ENCODE measurements at places on chromosomes 7 and 10. TPM values are rescaled to one million over a fixed set of nuclear protein-coding genes. Genes with fewer than 3 reads are reported as not detected.

The PLEKHS1 gene
- total RNA-seq = 6.2 TPM

The FAM25G gene
- not detected for total RNA-seq

The POM121L12 gene
- not detected for total RNA-seq

The CHAT gene
- total RNA-seq = 0.26 TPM

The PON3 gene
- total RNA-seq = 7.0 TPM

DNA sequence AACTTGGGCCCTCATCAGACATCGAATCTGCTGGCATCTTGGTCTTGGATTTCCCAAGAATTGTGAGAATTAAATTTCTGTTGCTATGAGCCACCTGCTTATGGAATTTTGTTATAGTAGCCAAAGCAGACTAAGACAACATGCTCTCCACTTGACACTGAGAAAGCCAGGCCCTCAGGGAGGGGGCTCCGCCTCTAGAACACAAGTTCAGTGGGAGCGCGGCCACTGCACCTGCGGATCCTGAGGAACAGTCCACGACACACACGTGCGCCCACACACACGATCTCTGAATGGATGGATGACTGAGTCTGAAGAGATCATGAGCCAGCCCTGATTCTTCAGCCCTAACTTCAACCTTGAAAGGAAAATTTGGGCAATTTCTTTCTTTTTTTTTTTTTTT is 73.7 kb downstream of the CTBP2 start:
- no peak overlapping the region for H3K4me3 ChIP-seq
- no peaks in the 10 kb centered on the region for H3K36me3 ChIP-seq
- H3K27me3 ChIP-seq = no peaks in the 10 kb centered on the region

DNA sequence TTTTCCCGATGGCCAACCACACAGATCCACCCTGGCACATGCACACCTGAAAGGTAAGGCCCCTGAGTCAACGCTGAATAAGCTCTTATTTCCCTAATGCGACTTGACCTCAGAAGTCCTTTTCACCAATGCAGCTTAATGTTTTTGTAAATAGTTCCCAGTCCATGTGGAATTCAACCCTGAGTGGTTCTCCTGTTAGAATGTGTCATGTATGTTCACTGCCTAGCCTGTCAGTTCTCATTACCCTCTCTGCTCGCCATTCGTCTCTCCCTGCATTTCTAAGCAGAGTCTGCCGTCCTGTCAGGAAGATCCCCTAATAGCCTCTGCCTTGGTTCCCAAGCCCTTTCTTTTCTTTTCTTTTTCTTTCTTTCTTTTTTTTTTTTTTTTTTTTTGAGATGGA is 392.6 kb upstream of the SHH start:
- no peak overlapping the region for H3K27ac ChIP-seq
- H3K36me3 ChIP-seq = no peaks in the 10 kb centered on the region
- H3K27me3 ChIP-seq = no peaks in the 10 kb centered on the region
- DNase-seq = no peak
- no peaks in the 10 kb centered on the region for H3K4me1 ChIP-seq

- no peak for DNase-seq
- no peaks in the 10 kb centered on the region for H3K36me3 ChIP-seq
- H3K4me3 ChIP-seq = no peak overlapping the region
- H3K4me1 ChIP-seq = no peaks in the 10 kb centered on the region
- H3K27ac ChIP-seq = no peak overlapping the region
Observed at GRCh38 chr7:34058801-34059135, 153.4 kb downstream of the BMPER start.

GRCh38 chr10:95935429-95935828 is 27.7 kb downstream of the CC2D2B start:
- no peaks in the 10 kb centered on the region for H3K4me1 ChIP-seq
- no peak overlapping the region for H3K4me3 ChIP-seq
- H3K27ac ChIP-seq = no peak overlapping the region
- DNase-seq = no peak

DNA sequence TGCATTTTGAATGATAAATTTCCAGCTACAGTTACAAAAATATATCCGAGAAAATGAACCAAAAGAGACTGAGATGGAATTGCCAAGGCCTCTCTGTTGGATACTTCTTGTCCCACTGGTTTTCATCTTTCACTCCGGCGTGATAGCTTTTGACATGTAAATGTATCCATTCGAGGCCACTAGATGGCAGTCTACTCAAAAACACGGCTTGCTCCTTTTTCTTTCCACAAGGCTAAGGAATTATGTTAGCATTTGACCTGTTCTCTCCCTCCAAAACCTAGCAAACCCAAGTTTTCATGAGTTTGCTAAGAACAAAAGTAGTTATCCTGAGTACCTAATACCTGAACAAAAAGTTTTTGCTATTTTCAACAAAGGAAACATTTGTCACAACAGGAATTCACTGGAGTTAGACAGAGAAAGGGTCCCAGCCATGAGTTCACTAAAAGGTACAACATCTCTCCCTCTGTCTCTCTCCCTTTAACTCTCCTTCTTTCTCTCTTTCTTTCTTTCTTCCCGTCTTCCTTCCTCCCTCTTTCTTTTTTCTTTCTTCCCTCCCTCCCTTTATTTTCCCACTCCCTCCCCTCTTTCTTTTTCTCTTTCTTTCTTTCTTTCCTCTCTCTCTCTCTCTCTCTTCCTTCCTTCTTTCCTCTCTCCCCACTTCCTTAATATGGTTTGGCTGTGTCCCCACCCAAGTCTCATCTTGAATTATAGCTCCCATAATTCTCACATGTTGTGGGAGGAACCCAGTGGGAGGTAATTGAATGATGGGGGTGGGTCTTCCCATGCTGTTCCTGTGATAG is 207.9 kb upstream of the MYO3A start:
- H3K36me3 ChIP-seq = no peaks in the 10 kb centered on the region
- no peak overlapping the region for H3K27ac ChIP-seq
- H3K4me3 ChIP-seq = no peak overlapping the region

DNA sequence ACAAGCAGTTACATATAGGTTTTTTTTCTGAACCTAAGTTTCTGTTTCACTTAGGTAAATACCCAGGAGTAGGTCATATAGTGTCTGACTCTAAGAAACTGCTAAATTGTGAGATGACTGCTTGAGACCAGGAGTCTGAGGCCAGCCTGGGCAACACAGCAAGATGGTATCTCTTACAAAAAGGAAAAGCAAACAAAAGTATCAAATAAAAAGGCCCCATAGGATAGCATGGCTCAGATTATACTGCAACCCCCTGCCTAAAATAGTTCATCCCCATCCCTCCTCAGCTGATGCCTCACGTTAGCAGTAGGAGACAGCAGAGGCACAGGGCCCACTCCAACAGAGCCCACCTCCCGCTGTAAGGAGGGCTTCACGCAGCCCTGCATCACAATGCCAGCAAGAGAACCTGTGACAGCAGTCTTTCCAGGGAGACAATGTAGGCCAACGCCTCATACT is 90.3 kb downstream of the SRPK2 start:
- no peaks in the 10 kb centered on the region for H3K27me3 ChIP-seq
- H3K4me1 ChIP-seq = no peaks in the 10 kb centered on the region
- no peak overlapping the region for H3K27ac ChIP-seq
- DNase-seq = no peak

DNA sequence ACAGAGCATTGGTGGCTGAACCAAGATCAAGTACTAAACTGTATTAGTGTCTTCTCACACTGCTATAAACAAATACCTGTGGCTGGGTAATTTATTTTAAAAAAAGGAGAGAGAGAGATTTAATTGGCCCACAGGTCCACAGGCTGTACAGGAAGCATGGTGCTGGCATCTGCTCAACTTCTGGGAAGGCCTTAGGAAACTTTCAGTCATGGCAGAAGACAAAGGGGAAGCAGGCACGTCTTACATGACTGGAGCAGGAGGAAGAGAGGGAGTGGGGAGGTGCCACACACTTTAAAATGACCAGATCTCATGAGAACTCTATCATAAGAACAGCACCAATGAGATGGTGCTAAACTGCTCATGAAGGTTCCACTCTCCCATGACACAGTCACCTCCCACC is 95.2 kb upstream of the JCAD start:
- no peaks in the 10 kb centered on the region for H3K36me3 ChIP-seq
- H3K4me3 ChIP-seq = no peak overlapping the region
- DNase-seq = no peak
- H3K27me3 ChIP-seq = no peaks in the 10 kb centered on the region

DNA sequence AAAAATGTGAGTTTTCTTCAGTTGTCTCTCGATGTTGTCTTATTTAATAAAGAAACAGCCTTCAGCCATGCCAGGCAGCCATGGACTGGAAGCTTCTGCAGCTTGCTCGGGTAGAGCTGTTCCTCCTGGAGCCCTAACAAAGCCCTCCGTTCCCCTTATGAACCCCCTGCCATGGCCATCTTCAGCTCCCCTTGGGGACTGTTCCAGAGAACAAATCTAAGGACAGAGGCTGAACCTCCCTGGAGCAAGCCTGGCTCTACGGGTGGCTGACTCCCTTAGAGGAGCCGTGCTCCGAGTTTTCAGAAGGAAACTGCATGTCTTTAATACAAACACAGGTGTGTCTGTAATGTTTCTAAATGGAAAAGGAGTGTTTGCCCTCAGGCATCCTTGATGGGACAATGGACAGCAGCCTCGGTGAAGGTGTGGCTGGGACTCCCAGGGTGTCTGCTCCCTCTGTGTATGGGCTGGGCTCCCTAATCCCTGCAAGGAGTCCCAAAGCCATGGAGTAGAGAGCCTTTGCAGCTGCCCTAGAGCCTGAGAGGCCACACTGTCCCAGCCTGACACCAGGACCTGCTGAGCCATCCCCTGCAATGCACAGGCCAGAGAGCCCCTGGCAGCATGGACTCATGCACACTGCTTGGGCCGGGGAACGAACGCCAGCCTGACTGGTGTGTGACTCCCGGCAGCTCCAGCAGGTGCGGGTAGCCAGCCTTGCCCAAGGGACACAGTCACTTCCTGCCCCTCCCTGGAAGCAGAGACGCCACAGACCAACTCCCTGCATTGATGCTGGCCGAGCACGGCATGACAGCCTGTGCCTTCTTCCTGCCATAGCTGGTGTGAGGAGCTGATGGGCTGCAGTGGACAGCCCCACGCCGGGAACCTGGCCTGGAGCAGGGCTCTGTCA is 381.8 kb downstream of the TCERG1L start:
- no peak overlapping the region for H3K4me3 ChIP-seq
- no peak overlapping the region for H3K27ac ChIP-seq
- H3K27me3 ChIP-seq = no peaks in the 10 kb centered on the region
- H3K4me1 ChIP-seq = peaks cover 11% of the 10 kb centered on the region
- H3K36me3 ChIP-seq = no peaks in the 10 kb centered on the region

DNA sequence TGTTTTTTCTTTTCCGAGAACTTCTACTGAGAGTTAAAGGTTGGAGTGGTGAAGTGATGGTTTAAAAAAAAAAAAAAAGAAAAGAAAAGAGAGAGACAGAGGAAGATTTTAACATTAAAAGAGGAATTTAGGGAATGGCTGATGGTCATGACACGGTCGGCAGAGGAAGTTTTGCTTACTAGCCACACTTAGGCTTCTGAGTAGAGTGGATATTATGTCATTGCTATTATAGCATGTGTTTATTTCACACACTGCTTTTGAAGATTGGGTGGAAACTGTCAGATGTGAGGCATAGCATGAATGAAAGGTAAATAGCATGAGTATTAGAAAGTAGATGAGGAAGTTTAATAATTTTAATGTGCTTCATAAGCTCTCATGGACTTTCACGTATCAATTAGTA is 2.5 kb downstream of the KAT6B start:
- H3K4me3 ChIP-seq = no peak overlapping the region
- H3K36me3 ChIP-seq = no peaks in the 10 kb centered on the region
- no peak for DNase-seq
- peak overlapping the region; percentile 60 for H3K27ac ChIP-seq
- H3K4me1 ChIP-seq = peaks cover 66% of the 10 kb centered on the region
- H3K27me3 ChIP-seq = no peaks in the 10 kb centered on the region

- no peaks in the 10 kb centered on the region for H3K27me3 ChIP-seq
- no peak overlapping the region for H3K27ac ChIP-seq
- H3K4me3 ChIP-seq = no peak overlapping the region
- no peaks in the 10 kb centered on the region for H3K4me1 ChIP-seq
- no peaks in the 10 kb centered on the region for H3K36me3 ChIP-seq
- DNase-seq = no peak
Observed at GRCh38 chr10:115921795-115922194, 351.2 kb downstream of the GFRA1 start.

- H3K27ac ChIP-seq = no peak overlapping the region
- no peak overlapping the region for H3K4me3 ChIP-seq
- no peaks in the 10 kb centered on the region for H3K36me3 ChIP-seq
Observed at GRCh38 chr10:106513352-106513771, 651.1 kb downstream of the SORCS1 start.

DNA sequence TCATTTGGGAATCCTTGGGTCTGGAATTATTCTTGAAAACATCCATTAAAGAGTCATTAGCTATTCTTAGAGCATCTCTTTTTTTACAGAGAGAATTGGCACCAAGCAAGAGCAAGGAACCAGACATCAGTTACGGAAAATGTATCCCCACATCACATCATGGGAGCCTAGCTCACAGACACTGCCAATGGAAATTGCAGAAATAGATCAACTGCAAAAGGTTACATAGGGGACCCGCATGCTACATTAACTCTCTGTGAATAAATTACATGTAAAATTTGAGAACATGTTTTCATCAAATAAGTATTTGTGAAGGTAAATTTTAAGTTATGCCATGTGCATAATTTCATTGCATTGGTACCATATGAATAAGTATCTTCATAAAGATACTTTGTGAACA is 224.8 kb downstream of the ZNF248 start:
- no peaks in the 10 kb centered on the region for H3K36me3 ChIP-seq
- no peak overlapping the region for H3K4me3 ChIP-seq
- DNase-seq = no peak
- no peaks in the 10 kb centered on the region for H3K27me3 ChIP-seq
- H3K27ac ChIP-seq = no peak overlapping the region

DNA sequence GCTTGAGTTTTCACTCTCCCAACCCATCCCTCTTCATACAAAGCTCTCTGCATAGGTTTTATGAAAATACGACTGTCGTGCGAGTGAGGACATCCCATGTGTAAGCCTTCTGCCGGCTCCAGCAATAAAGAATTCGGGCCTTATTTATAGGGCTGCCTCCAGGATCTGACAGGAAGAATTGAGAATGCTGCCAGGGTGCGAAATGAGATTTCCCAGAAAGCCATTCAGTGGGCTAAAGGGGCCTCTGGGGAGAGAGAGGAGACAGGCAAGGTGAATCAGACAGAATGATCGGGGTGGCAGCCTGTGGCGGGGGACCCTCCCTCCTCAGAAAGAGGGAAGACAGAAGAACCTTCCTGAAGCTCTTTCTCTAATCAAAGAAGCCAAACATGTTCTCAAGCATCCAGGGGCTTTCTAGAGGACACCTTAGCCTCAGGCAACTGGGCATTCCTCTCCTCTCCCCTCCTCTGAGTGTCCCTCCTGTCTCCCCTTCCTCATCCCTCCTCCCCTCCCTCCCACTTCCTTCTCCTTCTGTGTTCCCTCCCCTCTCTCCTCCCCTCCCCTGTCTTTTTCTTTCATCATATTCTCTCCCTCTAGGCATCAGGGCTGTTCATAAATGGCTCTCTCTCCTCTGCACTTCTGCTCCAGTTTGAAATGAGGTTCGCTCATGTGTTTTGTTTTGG is 410.9 kb downstream of the TYW1 start:
- no peaks in the 10 kb centered on the region for H3K4me1 ChIP-seq
- H3K4me3 ChIP-seq = no peak overlapping the region
- H3K36me3 ChIP-seq = no peaks in the 10 kb centered on the region
- H3K27me3 ChIP-seq = no peaks in the 10 kb centered on the region
- no peak overlapping the region for H3K27ac ChIP-seq
- no peak for DNase-seq

All from body of pancreas (tissue), 4 donors.